ENCODE measurements at places on chromosomes 5 and 9.

GRCh38 chr5:14366763-14367162, 214.8 kb upstream of the OTULINL start:
- DNase-seq = no peak

DNA sequence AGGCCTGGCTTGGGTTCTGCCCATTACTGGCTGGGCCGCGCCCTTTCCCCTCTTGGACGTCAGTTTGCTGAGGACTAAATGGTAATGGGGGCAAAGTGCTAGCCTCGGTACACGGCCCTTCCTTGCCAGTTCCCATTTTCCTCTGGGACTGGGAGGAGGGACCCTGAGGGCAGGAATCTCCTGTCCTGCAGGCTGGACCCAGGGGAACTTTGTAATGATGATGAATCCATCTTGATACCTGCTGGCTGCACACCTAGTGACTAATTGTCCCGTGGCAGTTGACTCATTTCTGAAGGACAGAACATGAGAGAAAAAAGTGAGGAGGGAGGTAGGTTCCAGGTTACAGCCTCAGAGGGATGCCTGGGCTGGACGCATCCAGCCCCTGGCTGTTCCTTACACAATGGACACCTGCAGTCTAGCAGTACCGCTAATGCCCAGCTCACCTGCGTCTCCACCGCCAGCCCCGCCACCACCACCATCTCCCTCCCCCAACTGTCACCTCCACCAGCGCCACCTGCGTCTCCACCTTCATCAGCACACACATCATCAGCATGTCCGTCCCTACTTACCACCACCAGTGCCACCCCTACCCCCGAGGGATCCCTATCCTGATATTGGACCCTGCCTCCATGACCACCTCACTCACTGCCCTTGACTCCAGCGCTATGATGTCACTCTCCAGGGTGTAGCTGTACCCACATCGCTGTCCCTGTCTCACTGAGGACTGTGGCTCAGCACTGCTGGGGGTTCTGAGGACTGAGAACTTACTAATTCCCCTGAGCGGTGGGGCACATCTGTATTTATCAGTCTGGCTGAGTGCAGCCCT, 4.3 kb downstream of the CDHR2 start:
- no peak for DNase-seq

GRCh38 chr5:139092741-139093343, 105.3 kb downstream of the SIL1 start:
- no peak for DNase-seq

DNA sequence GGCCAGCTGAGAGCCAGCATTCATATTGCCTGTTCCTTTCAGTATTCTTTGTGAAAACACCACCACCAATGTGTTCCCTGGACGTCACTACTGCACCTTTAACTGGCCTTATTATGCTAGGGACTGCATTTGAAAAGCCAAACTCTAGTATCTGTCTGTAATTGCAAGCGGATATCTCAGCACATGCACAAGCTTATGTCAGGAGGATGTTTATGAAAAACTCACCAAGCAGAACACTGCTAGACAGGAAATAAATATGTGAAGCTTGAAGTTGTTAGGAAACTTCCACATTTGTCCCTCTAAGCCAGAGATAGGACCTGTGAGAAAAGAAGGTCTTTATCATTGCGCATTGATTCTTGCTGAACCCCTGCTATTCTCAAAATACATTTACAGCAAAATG, 135.4 kb upstream of the CCDC152 start:
- DNase-seq = peak; percentile 25

GRCh38 chr5:170632266-170632984, 128.6 kb downstream of the KCNIP1 start:
- peak; percentile 30 for DNase-seq

DNA sequence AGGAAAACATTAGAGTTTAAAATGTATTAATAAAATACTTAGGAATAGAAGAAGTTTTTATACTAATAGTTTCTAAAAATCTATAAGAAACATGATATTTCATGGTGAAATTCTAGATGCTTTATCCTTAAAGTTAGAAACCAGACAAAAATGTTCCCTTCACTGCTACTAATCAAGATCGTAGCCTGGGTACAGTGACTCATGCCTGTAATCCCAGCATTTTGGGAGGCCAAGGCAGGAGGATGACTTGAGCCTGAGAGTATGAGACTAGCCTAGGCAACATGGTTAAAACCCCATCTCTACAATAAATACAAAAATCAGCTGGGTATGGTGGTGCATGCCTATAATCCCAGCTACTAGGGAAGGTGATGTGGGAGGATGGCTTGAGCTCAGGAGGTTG, 30.4 kb upstream of the KLF9 start:
- no peak for DNase-seq

- no peak for DNase-seq
These were observed 34.7 kb downstream of the LPCAT1 start for GRCh38 chr5:1488882-1489680.

DNA sequence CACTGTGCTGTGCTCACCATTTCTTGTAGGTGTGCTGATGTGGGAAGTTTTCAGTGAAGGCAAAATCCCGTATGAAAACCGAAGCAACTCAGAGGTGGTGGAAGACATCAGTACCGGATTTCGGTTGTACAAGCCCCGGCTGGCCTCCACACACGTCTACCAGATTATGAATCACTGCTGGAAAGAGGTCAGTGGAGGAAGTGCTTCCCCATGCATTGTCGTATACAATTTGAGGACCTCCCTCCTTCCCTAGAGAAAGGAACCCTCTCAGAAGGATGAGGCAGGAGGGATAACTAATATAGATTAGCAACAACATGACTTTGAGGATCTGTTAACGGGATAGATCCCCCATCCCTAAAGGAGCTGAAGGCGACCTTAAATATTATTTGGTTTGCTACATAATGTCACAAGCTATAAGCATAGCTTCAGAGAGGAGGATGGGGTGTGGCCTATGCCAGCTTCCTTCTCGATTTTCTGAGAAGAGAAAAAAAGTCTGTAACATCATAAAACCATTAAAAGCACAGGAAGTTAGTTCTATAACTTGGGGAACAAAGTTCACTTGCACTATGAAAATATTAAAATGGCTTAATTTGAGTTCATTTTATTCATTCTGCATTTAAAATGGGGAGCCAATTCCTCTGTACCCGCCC, 17.0 kb upstream of the CYFIP2 start:
- no peak for DNase-seq

DNA sequence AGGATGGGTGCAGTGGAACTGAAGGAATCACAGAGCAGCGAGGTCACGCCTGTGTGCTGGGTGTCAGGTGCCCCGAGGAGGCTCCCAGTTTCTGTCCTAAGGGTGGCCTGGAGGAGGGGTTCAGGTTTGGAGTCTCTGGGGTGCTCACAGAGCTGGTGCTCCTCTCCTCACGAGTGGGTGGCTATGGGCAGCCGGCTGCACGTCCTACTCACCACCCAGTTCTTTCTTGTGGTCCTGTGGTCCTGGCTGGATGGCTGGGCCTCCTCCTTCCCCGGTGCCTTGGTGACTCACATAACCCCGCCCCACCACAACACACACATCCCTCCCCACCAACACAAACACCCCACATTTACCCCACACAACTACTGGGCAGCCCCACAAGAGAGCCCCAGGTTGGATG, 9.9 kb upstream of the PTGS1 start:
- DNase-seq = no peak

GRCh38 chr5:139955053-139955605, 88.0 kb downstream of the NRG2 start:
- no peak for DNase-seq

DNA sequence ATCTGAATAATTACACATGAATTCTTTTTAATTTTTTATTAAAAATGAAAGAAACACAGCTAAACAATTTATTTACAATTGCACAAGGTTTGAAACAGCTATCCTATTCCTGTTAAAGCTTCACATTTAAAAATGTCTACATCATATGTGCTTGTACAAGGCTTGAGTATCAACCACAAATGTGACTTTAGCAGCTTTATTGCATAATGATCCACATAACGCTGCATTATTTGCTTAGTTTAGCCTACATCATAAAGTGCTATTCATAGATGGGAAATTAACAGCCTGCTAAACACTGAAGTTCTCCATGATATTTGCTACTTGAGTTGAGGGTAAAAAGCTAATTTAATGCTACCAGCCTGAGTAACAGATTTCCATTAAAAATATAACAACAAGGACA, 45.0 kb downstream of the TRIM36 start:
- DNase-seq = no peak

DNA sequence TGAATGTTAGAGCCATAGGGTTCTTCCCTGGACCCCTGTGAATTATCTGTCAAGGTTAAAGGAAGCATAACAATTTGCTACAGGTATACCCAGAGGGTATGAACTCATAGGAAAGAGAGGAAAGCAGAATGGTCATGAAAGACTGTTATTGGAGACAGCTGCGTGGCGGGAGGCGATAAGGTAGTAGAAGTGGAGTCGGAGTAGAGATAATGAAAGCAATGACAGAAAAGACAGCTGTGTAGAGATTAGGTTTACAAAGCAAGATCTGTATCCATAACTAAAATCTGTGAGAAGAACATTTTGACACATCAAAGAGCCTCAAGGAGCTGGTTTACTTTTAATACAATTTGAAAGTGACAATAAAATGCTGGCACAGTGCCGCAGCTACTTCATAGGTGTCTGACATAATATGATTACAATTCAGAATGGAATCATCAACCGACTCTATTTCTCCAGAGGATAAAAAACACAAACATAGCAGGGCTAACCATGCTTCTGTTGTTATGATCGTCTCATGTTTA, 603.9 kb downstream of the CDH12 start:
- peak; percentile 10 for DNase-seq

- peak; percentile 55 for DNase-seq
These were observed 2.0 kb downstream of the SNCAIP start for GRCh38 chr5:122314036-122314435.

- DNase-seq = no peak
These were observed 35.7 kb downstream of the SEMA4D start for GRCh38 chr9:89462199-89462598.

GRCh38 chr5:140988100-140988499, 21.8 kb downstream of the PCDHAC2 start:
- peak; percentile 49 for DNase-seq

GRCh38 chr5:76493190-76493837, 90.2 kb downstream of the IQGAP2 start:
- no peak for DNase-seq

- DNase-seq = no peak
These were observed 153.2 kb upstream of the MAST4 start for GRCh38 chr5:66442951-66443445.

GRCh38 chr5:159262859-159263568, at the start of gene UBLCP1:
Gene UBLCP1 (plus strand): TSS chr5:159263290. CDS start chr5:159268916, 5,626 bp downstream.
- peak; percentile 92 for DNase-seq

DNA sequence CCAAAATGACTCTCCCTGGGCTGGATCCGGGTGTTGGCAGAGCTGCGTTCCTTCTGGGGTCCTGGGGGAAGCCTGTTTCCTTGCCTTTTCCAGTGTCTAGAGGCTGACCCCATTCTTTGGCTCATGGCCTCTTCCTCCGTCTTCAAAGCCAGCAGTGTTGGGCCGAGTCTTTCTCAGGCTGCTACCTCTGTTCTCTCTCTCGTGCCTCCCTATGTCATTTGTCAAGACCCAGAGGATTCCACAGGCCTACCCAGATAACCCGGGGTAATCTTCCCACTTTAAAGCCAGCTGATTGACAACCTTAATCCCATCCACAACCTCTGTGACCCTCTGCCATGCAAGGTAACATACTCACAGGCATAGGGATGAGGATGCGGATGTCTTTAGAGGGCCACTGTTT, 55.0 kb upstream of the KCNMB1 start:
- DNase-seq = no peak

GRCh38 chr5:143986516-143987212, 174.7 kb downstream of the HMHB1 start:
- peak; percentile 60 for DNase-seq

- DNase-seq = peak; percentile 45
These were observed 594 bp downstream of the FAM120A start for GRCh38 chr9:93451849-93452709.

DNA sequence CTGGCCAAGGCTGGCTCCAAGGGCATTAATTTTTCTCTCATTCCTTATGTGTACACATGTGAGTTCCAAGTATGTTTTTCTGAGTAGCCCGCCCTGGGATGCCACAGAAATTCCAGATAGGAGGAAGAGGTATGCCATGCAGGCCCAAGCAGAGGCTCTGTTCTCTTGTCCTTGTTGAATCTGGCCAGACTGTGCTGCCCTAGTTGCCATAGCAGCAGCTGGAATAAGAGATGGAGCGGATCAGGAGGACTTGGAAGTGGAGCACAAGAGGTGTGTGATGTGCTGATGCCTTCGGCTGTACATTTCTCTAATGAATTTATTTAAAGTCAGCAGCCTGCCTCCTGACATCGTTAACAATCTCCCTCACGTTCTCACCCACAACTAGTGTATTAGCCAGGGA, 235.6 kb upstream of the RPS23 start:
- DNase-seq = peak; percentile 21

DNA sequence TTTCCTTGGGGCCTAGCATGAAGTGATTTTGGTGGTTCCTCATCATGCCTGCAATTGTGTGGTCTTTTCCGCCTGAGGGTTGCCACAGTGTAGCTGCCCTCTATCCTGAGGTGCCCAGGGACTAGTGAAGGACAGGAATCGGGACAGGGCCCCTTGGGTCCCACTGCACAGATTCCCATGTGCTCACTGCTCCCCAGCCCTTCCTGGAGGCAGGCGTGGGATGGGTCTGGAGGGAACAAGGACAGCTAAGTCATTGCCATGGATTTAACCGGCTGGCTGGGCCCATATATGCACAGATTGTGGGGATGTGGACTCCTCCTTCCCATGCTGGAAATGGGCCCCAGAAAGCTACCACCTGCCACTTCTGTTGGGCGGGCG, 122.3 kb upstream of the PITX1 start:
- no peak for DNase-seq

DNA sequence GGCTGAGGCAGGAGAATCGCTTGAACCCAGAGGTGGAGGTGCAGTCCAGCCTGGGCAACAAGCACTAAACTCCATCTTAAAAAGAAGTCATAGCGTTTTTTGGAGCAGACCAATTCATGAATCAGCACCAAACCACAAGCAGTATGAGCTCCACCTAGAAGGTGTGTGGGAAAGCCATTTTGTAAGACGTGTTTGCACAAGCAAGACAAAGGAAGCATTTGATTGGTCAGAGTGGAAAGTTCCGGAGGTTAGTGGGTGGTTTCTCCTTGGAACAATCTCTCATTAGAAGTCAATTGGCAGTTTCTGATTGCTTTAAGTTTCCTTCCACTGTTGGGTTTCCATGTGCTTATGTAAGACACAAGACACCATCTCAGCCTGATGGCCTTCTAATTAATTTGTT, 5.0 kb downstream of the SRD5A1 start:
- DNase-seq = no peak

DNA sequence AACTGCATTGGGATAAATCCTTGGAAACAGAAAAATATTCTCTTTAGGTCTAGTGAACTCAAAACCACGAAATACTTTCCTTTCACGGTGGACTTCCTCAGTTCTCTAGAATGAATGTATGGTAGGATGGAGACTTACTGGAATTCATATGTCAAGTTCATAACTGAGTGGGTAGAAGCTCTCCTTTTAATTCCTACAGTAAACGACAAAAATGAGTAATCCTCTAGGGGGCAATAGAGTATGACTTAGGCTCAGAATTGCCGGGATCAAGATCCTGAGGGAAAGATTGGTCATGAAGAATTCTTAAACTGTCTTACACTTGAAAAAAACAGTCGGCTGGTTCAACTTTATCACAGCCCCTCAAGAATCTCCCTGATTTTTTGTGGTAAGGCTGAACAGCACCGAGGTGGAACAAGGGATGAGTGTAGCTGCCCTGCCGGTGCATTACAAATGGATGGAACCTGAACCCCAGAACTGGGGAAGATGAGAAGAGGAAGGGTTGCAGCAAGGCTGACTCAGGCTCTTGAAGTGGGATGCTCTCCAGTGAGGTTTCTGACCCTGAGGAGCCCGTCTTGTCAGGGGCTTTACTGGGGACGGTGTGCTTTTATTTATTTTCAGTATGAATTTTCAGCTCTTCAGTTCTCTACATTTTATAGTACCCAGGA, 14.0 kb upstream of the LOX start:
- peak; percentile 41 for DNase-seq
